ENCODE measurements at places on chromosomes 4 and X.

GRCh38 chrX:41026702-41027078 is 58.6 kb upstream of the USP9X start:
- no peak for DNase-seq

GRCh38 chr4:87109945-87110344 is 110.5 kb downstream of the KLHL8 start:
- no peak for DNase-seq

- DNase-seq = no peak
Observed at GRCh38 chrX:20967725-20968124, 406.5 kb upstream of the CNKSR2 start.

DNA sequence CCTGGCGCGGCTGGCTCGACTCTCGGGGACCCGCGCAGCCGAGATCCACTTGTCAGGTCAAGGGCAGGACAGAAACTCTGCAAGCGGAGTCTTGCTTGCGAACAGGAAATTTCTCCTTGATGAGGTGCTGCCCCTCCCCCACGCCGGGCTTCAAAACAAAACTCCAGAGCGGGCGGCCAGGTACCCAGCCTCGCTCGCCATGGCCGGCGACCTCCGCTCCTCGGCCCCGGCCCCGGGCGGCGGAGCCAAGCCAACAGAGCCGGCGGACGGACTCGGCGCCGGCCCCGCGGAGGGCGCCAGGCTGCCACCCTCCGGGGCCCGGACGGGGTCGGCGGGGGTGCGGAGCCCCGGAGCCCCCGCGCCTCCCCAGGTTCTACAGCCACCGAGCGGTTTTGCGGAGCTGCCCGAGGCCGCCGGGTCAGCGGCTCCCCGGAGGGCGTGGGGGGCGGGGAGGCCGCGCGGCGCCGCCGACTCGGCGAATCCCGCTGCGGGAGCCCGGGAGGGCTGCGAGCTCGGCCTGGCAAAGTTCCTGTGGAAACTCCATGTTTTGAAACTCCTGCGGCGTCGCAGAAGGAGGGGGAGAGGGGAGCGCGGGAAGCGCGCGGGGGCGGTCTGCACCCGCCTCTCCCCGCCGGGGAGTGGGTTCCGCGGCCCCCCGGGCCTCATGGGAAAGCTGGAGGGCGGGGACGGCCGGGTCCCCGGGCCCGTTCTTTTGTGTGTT is 11.7 kb upstream of the BCOR start:
- no peak for DNase-seq

DNA sequence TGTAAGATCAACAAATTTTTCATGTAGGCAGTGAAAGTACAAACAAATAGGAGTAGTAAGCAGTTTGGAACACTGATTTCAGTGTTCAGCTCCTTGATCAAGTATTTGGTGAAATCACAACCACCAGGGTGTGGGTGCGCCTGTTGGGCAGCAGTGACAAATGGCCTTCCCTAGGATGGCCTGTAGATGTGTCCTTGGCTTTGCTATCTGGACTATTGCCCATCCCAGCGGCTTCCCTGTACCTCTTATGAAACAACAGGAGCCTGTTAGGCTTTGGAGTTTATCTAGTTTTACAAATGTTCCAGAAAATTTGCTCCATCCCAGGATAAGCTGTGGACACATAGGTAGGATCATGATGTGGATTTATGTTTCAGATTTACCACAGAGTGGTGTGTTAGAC is 216.8 kb upstream of the FAT1 start:
- no peak for DNase-seq

GRCh38 chrX:148290931-148291330 is 209.5 kb upstream of the AFF2 start:
- no peak for DNase-seq

DNA sequence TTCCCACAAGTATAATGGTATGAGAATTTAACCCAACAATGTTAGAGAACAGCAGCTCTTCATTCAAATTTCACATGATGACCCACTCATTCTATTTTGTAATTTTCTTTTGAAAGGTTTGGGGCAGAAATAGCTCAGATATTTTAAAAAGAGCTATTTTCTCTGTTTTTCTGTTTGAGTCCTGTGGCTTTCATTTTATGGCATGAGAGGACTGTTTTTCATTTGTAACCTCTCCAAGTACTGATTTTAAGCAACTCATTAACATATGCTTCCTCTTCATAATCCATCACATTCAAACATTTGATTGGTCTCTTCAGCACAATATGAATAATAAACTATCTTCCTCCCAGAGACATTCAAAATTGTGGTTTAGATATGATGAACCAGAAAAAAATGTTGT is 129.0 kb upstream of the TEX13A start:
- no peak for DNase-seq

- no peak for DNase-seq
Observed at GRCh38 chr4:83865417-83866150, 329.7 kb downstream of the GPAT3 start.

DNA sequence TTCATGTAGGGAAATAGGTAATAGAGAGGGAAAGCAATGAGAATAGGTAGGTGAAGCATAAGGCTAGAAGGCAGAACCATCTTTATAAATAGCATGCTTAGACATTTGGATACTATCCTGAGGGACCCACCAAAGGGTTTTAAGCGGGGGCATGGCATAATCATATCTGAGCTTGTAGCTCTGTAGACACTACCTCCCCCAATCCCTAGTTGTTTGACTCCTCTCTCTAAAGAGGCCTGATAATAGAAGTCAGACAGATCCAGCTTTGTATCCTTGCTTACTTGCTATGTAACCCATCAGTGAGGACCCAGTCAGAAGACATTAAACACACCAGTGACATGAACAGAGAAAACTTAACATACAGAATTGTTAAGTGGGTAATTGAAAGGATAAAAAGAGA is 58.7 kb downstream of the SCFD2 start:
- DNase-seq = no peak

GRCh38 chrX:153608806-153609205 is 9.9 kb upstream of the CCNQ start:
- DNase-seq = no peak

GRCh38 chrX:20753076-20753475 is 486.4 kb upstream of the RPS6KA3 start:
- no peak for DNase-seq

GRCh38 chr4:161664740-161665139 is 499.1 kb downstream of the FSTL5 start:
- DNase-seq = no peak

DNA sequence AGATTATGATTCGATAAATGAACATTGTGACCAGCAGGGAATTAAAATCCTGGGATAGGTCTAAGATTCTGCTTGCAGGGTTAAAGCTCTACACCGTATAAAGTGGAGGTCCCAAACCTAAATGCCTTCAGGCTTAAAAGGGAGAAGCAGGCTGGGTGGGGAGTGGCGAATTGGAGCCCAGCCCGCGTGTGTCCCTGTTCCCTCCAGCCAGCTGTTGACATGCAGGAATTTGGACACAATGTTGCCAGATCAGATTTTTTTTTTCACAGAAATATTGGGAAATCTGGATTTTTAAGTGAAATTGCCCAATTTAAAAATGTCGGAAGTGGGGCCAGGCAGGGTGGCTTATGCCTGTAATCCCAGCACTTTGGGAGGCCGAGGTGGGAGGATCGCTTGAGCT is 60.5 kb downstream of the ELF4 start:
- DNase-seq = no peak

GRCh38 chr4:67809502-67809901 is 55.3 kb upstream of the GNRHR start:
- no peak for DNase-seq

DNA sequence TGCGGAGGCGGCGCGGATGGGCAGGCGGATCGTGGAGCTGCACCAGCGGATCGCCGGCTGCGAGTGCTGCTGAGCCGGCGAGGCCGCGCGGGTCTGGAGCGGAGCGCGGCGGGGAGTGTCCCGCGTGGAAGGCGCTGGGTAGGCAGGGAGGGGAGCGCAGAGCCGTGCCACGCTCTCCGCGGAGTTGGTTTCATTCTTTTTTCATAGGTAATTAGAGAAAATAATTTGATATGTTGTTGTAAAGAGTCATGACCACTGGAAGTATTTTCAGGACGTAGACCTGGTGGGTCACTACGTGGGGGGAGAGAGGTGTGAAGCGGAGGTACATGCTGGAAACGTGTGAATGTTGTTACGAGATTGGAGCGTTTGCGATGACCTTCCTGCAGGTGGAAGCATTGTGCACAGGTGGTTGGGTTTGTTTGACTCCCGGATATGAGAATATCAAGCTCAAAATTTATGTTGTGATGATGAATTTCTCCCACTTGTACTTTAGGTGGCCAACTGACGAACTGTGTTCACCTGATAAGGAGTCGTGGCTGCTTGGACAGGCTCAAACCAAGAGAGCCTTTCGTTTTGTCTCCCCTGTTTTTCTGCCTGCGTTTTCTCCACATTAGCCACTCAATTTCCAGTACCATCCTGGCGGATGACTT is 19.1 kb upstream of the S100P start:
- DNase-seq = no peak

DNA sequence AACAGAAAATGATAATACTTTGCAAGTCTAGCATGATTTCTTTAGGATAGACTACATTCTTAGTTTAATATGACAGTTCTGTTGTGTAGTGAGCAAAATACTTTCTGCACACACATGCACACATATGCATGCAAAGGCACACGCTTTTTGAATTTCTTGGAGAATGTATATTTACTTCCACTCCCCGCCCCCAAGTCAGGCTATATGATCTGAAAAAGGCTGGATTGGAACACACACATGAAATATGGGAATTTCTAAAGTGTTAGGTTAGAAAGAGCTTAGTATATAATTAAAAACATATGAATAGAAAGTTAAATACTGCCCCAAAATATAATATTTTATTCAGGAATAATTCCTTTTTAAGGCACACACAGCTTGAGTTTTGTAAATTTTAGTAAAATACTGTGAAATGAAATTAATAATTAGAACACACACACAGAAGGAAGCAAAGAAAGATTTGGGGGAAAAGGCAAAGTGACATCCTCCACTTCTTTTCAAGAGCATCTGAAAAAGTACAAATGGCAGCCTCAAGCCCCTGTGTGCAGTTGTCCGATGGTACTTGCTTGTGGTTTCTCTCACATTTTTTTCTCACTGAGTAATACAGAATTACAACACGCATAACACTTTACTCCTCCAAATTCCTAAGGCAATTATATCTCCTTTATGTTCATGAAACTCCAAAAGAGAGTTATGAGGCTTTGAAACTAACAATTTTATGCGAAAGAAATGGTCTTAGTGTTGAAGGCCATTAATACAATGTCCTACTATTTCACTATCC is 228.9 kb upstream of the ETNPPL start:
- no peak for DNase-seq

GRCh38 chrX:130295519-130296296 is 27.0 kb upstream of the ZNF280C start:
- DNase-seq = no peak

- no peak for DNase-seq
Observed at GRCh38 chr4:23945451-23946017, 55.7 kb upstream of the PPARGC1A start.

- no peak for DNase-seq
Observed at GRCh38 chr4:55819634-55820033, at the start of gene EXOC1L. TSS of gene EXOC1L (plus strand) at chr4:55819790. CDS start at chr4:55820027, 237 bp downstream.

- DNase-seq = no peak
Observed at GRCh38 chr4:72582853-72583252, 13.8 kb upstream of the ADAMTS3 start.

DNA sequence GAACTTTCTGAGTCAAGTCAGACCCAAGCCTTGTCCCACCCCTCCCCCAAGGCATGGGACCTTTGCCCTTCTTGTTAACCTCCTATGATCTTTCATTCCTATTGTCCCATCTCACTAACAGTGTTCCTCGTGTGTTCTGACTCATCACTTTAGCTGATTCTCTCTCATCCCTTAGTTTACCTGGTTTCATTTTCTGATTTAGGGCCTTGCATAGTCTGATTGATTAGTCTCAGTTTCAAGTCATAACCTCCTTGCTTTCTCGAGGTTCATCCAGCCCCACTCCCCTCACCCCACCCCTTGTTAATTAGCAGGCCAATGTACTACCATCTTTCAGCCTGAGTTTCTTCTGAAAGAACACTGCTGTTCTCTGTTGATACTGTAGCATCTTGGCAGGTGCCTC is 517.4 kb downstream of the RPA4 start:
- no peak for DNase-seq

GRCh38 chrX:119790977-119791436 is 423 bp downstream of the RPL39 start:
- no peak for DNase-seq

DNA sequence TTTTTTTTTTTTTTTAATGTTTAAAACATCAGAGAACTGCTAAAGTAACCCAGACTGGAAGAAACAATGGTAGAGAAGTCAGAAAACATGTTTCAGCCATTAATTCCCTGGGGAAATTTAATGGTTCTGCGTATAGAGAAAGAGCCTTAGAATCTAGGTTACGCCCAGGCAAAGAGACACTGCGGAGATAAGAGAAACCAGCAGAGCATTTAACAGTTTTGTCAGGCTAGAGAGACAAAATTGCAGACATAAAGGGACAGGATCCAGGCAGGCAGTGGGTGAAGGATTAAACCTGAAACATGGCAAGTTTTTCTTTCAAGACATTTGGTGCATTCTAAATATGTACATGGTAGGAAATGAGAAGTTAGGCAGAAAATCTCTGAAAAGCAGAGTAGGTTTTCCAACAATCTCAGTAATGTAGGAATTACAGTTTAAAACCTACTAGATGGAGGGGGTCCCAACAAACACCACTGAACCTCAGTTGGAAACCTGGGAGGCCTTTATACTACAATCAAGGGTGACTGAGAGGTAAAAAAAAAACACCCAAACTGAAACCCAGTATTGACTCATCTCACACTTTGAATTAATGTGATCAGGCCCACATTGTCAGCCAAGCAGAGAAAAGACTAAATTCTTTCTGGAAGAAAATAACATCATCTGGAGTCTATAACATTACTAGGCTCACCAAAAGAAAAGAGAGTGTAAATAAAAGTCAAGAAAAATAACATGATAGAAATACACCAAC is 254.2 kb upstream of the NWD2 start:
- DNase-seq = no peak

DNA sequence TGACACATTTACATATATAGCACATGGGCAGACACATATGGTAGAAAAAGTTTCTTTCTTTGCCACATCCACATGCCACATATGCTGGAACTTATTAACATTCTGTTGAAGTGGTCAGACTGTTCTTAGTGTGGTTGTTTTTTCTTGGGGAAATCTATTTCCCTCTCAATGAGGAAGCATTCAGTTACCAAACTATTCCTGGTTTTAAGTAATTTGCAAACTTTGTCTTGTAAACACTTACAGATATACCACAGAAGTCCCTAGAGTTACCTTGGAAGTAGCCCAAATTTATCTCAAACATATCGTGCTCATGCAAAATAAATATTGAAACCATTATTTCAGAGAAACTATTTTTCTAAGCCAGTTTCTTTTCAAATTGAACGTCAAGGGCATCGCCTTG is 625.5 kb upstream of the INTU start:
- DNase-seq = no peak

- DNase-seq = no peak
Observed at GRCh38 chr4:184732126-184732525, 1.8 kb downstream of the CENPU start.

DNA sequence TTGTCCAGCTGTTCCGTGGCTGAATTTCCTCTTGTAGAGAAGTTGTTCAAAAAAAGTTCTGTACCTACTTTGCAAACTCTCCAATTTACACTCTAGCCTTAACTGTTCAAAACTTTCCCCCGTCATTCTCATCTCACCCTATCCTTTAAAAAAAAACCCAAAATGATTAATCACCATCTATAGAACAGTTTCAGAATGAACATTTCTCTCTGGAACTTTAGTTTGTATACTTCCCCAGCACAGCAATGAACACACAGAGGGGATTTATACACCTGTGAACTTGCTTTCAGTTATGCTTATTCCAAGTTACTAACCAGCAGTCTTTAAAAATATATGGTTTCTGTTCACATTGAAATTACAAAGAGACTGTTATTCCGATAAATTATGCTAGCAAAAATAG is 1.2 kb downstream of the GEMIN8 start:
- no peak for DNase-seq

- DNase-seq = no peak
Observed at GRCh38 chrX:149198980-149199732, 305.9 kb downstream of the IDS start.
